Fibroblast of skin of left quadriceps (primary cell): ENCODE measurements at places on chromosomes 4 and X.

DNA sequence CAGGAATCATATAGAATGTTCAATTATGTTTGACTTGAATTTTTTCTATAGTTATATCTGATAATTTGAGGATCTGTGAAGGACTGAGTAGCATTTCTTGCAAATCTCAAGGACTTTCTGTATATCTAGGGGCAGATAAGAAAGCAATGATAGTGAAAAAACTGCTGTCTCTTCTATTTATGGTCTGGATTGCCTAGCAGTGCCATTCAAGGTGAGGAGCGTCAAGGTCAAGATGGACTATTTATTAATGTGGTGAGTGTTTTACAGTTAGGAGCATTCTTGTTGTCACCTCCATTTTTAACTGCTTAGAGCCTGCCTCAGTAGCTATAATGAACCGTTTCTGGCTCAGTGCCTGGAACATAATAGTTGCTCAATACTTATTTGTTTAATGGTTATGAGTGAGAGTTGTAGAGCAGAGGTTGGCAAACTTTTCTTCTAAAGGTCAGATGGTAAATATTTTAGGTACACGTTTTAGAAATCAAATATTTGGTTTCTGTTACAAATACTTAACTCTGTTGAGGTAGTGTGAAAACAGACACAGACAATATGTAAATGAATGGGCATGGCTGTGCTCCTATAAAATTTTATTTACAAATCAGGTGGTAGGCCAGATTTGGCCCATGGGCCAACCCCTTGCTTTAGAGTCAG lies 523.2 kb upstream of the IGFBP7 start:
- DNase-seq = no peak

DNA sequence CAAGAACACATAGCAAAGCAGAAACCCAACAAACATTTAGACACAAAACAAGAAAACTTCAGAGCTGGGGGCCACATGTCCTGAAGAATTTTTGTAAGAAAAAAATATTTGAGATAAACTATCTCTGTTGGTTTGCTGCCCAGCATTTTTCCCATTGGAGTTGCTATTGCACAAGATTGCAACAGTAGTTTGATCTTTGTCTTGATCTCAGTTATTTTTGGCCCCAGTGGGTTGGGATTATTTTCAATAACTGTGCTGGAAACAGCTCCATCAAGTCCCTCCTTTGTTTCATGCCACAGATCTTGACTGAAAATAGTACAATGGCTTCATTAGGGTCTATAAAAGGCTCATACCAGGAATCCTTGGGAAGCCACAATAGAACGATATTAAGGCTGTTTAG lies 103.8 kb upstream of the RAI2 start:
- DNase-seq = no peak

GRCh38 chrX:41779030-41779564 lies 55.1 kb downstream of the GPR82 start:
- no peak for DNase-seq

DNA sequence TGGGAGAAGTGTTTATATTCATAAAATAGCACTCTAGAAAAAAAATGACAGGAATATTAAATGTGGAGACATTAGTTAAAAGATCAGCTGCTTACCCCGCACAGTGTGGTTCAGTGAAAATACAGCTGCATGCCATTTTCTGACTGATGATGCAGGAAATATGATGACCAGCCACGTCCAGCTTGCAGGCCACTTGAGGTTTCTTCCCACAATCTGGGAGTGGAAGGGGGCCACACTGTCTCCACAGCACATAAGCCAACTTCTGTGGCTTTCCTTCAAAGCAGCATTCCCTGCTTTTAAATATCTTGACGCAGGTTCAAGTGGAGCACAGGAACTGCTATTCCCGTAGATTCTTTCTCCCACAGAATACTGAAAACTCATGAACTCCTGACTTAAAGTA lies 173.4 kb upstream of the GALNT7 start:
- no peak for DNase-seq

DNA sequence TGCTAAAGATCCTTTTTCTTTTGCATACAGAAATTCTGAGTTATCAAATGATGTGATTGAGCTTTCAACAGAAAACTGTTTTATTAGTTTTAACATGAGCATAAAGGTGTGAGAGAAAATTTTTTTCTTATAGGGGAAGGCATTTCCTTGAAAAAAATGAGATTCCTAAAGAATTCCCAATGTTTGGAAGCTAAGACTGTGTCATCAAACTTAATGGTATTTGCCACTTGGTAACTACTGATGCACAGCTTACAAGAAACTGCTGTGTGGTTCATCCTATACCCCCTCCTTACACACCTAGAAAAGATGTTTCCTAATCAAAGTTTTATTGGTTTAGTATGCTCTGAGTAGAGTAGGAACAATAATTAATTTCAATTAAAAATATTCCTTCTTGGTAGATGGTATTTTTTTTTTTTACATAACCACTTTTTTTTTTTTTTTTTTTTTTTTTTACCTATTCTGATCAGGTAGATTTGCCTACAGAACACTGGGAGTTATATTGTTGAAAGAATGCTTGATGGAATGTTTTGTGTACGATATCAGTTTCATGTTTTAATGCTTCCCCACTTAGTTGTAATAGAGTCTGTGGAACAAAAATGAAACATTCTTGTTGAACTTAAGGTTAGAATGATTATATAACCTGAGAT lies 6.0 kb downstream of the PTPN13 start:
- DNase-seq = no peak

DNA sequence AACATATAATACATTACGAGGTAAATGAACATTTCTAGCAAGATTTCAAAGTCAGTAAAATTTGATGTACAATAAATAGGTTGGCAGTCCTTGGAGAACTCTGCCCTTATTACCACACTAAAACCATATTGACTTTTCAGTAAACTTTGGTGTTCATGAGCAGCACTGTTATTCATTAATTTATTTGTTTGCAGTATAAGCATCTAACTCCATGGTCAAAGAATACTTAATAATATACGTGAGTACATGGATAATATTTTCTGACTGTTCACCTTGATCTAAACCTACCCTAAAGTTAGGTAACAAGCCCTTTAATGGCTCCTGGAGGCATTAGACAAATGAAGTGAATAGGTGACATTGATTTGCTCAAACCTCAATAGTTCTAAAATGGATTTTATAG lies 817.2 kb upstream of the FTHL17 start:
- no peak for DNase-seq

DNA sequence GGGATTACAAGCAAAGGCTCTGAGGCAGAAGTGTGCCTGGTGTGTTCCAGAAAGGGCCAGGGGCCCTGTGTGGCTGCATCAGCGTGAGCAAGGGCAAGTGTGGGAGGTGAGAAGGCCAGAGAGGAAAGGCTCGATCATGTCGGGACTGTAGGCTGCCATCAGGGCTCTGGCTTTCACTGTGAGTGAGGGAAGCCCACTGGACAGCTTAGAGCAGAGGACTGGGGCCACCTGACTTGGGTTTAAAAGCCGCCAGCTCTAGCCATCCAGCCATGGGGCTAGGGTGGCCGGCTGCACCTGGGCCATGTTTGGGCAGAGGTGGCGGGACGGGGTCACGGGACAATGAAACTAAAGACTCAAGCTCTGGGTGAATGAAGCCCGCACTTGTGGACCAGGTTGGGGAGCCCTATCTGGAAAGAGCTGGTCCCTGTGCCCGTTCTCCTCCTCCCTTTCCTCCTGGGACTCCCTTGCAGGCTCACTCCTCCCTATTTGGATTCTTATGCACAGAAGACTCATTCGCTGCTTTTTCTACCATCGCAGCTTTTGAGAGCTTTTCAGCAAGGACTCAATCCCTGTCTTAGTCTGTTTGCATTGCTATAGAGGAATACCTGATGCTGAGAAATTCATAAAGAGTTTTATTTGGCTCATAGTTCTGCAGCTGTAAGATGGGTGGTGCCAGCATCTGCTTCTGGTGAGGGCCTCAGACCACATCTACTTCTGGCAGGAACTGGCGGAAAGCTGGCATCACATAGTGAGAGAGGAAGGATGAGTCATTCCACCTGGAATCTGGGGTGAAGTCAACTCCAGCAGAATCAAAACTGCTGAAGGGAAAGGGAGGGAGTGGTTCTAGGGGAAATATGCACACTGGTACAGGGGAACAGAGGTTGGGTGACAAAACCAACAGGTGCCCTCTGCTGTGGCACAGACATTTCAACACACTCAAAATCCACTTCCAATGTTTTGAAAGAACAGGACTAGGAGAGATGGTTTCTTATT lies 15.3 kb downstream of the CTAG1B start:
- DNase-seq = no peak

DNA sequence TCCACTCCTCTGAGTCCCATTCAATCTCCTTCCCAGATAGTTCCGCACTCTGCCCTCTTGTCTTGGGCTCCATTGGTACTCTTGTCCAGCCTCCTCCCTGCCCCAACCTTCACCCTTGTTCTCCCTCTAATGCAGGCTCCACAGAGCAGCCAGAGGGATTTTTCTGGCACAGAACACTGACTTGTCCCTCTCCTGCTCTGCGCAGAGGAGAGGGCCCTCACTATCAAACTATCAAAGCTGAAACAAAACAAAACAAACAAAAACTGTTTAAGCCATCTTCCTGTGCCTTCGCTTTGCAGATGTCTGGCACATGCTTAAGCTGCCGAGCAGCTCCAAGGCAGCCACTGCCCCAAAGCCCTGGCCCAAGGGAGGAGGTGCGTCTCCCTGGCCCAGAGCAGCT lies 2.9 kb downstream of the CNGA2 start:
- no peak for DNase-seq

DNA sequence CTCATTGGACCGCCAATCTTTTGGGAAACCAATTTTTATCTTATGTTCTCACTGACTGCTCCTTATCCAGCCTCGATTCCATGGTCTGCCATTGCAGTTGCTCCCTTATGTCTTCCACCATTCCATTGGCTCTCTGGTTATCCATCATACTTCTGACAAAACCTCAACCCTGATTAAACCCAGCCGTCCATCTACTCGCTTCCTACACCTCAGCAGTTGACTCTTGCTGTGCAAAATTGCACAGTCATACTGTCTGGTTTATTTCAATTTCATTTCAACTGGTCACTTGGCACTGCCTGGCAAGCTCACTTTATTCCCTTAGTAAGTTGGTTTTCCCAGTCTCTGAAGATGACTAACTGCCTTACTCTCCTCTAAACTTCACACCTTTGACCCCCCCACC lies 26.2 kb downstream of the ARL9 start:
- DNase-seq = no peak

- DNase-seq = no peak
Measured at GRCh38 chr4:125084608-125085007, 230.1 kb upstream of the FAT4 start.

DNA sequence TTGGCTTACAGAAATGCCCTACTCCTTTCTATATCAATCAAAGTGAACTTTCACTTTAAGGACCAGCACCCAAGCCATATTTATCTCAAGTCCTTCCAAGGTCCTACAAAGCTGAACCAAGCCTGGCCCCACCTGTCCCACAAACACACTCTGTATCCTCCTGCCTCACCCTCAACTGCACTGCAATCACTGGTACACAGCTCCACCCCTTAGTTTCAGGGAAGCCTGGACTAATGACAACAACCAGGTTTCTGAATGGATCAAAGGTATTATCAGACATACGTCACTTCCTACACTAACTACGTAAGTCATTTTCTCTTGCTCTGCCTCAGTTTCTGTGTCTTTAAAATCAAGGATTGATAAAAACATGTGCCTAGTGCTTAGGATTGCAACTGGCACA lies 205.6 kb upstream of the HS3ST1 start:
- no peak for DNase-seq

DNA sequence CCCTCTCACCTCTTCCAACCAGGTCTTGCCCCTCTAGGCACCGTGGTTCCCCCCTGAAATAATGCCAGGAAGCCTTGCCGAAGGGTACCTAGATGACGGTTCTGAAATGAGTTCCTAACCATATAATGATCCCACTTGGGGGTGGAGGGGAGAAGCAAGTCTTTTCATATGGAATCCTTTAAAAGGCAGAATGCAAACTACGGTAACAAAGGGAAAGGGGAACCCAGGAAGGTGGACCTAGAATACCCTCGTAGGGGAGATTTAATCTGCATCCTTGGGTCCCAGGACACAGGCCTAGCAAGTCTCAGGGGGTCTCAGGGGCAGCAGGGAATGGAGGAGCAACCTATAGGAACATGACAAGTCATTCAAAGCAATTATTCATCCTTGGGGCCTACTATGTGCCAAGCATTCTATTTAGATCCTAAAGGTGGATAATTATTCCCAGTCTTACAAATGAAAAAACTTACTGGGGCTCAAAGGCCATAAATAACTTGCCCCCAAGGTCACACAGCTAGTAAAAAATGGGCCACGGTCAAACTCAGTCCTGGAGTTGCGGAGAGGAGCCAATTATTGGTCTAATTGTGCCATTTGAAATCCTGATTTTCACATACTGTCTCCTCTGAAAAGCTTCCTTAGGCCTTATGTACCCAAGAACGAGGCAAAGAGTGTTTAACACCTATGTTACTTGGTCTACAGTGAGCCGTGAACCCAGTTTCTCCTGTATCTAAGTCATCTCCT lies 8.8 kb downstream of the BCOR start:
- no peak for DNase-seq

GRCh38 chr4:26787461-26788340 lies 72.9 kb upstream of the STIM2 start:
- DNase-seq = peak; percentile 22

GRCh38 chr4:5863461-5864113 lies 29.3 kb downstream of the CRMP1 start:
- DNase-seq = peak; percentile 83

- DNase-seq = no peak
Measured at GRCh38 chr4:159264057-159264456, 161.2 kb downstream of the RAPGEF2 start.

- no peak for DNase-seq
Measured at GRCh38 chrX:76428243-76429130, 977 bp downstream of the MAGEE1 start.

DNA sequence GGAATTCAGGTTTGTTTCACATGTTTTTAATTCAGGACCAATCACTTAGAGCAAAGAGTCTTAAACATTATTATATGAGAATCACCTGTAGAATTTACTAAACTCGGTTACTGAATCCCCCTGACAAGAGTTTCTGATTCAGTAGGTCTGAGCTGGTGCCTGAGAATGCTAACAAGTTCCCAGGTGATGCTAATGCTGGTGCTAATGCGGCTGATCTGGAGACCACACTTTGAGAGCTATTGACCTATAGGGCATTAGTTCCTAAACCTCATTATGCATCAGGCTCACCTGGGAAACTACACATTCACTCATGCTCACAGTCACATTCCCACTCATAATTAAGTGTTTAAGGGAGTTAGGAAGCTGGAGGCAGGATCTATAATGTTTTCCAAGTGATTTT lies 36.1 kb upstream of the NUDT6 start:
- no peak for DNase-seq

DNA sequence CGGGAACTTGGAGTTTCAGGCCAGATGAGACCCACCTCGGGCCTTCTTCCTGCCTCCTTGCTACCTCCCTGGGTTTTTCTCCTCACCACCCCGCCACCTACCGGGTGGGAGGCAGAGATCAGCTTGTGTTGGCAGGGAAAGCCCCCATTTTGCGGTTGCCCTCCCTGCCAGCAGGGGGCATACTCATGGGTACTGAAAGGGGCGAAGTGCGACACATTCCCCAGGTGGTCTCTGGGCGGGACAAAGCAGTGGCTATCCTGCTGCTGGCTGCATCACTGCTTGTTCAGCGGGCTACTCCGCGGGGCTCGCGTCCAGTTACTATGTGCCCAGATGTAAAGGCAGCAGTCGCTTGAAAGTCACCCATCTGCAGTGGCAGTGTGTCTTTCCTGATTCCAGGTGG lies 330.3 kb downstream of the PDHA2 start:
- no peak for DNase-seq
